ENCODE measurements at places on chromosomes 12 and 14.

DNA sequence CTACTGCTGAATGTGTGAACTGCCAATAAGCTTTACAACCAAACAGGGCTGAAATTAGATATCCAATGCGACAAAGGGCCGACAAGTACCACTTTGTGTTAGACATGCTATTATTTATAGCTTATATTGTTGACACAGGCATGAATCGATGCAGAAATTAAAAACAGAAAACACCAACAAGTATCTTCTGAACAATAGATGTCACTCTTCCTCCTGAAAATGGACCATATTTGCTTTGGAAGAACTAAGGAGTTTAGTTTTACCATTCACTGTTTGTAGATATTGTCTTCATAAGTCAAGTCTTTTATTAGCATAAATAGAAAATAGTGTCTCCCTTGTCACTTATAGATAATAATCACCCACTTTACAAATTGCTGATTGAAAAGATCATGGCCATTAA lies 86.5 kb downstream of the LRIG3 start:
- no peak for DNase-seq

GRCh38 chr12:4987076-4988046 lies 56.3 kb upstream of the KCNA5 start:
- no peak for DNase-seq

DNA sequence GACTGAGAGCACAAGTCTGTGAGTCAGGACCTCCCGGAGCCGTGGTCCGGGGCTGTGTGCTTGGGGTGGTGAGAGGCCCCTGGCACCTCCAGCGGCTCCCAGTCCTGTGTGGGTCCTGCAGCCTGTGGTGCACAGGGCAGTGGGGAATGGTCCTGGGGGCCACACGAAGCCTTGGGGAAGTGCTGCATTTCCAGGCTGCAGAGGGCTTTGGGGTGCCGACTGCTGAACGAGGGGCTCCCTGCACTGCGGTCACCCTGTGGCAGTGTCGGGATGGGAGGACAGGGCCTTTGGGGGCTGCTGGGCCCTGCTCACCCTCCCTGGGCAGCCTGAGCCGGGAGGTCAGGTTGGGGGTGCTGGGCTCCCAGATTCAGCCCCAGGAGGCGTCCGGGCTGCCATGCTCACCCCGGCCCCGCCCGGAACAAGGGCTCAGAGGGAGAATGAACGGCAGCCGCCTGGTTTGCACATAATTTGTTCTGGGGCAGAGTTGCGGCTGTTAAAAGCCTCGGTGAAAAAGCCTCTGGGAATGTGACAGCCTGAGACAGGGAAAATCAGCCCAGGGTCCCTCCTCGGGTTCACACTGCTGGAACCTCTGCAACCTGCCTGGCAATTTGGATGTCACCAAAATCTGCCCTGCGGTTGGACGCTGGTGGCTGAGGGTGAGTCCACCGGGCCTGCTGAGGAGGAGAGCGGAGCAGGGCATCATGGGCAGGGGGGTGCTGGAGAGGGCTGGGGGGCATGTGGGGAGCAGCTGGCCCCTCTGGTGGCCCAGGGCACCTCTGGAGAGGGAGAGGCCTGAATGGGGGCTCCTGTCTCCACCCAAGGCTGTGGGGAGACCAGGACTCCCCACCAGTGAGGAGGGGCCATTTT lies 109.2 kb downstream of the KIF26A start:
- DNase-seq, result no peak

DNA sequence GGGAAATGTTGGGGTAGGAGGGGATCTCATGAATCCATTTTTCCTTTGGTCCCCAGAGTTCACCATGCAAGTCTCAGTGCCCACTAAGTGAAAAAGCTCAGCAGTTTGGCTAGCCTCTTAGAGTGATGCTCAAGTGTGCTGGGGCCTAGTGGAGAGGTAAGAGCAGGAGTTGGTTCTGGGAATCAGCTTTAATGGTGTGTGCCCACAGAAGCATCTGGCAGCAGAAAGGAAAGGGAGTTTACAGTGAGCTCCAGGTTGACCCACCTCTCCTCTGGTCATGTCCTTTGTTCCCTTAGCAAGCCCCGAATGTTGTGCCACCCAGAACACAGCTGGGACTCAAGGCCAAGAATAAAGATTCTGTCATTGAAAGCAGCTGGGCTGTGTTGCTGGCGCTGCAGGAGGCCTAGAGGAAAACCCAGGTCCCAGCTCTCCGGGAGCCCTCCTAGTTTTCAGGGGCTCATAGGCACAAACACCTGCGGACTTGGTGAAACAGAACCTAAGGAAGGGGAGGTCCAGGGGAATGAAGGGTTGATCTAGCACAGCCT lies 320.8 kb downstream of the ZFP36L1 start:
- DNase-seq, result no peak

DNA sequence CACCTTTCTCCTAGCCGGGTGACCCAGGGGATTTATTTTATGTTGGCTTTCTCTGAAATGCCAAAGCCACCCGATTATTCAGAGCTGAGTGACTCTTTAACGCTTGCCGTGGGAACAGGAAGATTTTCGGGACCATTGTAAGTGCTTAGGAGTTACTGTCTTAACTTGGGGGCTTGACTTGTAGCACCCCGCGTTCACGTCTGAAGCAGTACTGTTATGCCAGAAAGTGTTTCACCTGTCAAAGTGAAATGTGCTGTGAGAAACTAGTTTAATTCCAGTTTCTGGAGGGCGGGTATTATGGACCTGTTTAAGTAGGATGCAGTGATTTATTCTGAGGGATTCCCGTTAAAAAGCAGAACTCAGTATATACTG lies 218 bp downstream of the LYSET start:
- no peak for DNase-seq

All from D721Med (cell line).